ENCODE measurements at places on chromosomes 6 and 20. TPM values are rescaled to one million over a fixed set of nuclear protein-coding genes. Genes with fewer than 3 reads are reported as not detected.

Gene OGFR
- total RNA-seq: 34.8 TPM

Gene DDX43
- total RNA-seq: 0.32 TPM

Gene ID4
- 14.2 TPM for total RNA-seq

Gene CRISP2
- not detected for total RNA-seq

Gene TRIM31
- not detected for total RNA-seq

Gene CST4
- not detected for total RNA-seq

Gene KHDC1
- 4.6 TPM for total RNA-seq

Gene PDE10A
- 1.3 TPM for total RNA-seq

Gene MEI4
- not detected for total RNA-seq

Gene KCNG1
- total RNA-seq: 5.5 TPM

Gene MUC22
- total RNA-seq: not detected

Gene KCNK16
- not detected for total RNA-seq

All from bronchial smooth muscle cell (primary cell).